ENCODE measurements at places on chromosomes 3 and 15.

GRCh38 chr15:58538225-58538727, 106.5 kb downstream of the LIPC start:
- DNase-seq, result no peak

GRCh38 chr3:17422636-17423035, 319.8 kb downstream of the TBC1D5 start:
- DNase-seq, result no peak

GRCh38 chr3:10408680-10409079, 87.8 kb upstream of the SEC13 start:
- DNase-seq, result no peak

GRCh38 chr3:192940129-192940528, 22.5 kb upstream of the MB21D2 start:
- no peak for DNase-seq

DNA sequence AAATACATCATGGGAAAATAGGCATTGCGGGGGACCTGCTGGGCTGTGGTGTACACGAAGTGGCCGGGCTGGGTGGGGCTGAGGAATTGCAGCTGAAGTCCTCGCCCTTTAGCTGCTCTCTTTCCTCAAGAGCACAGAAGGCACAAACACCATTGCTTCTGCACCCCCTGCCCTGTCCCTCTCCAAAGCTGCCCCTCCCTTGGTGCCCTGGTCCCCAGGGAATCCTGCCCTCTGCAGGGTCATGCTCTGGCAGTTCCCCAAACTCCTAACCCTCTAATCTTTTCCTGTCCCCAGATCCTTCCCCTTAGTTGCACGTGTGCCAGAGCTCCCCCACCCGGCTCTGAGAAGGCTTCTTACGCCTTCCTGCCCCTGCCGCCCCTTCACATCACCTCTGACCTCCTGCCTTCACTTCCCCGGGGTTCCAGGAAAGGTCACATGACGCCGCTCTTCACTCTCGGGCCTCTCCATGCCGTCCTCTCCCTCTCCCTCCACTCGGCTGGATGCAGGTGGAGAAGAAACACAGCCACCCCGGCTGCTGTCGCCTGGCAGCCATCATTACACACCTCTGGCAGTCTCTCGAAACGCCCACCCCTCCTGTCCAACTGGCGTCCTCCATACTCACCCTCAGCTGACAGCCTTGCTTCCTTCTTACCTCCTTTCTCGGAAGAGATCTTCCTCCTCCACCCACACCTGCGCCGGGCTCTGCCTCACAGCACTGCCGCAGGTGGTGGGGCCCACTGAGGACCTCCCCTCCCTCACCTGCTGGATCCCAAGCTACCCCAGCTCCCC, 6.9 kb upstream of the PCSK6 start:
- no peak for DNase-seq

DNA sequence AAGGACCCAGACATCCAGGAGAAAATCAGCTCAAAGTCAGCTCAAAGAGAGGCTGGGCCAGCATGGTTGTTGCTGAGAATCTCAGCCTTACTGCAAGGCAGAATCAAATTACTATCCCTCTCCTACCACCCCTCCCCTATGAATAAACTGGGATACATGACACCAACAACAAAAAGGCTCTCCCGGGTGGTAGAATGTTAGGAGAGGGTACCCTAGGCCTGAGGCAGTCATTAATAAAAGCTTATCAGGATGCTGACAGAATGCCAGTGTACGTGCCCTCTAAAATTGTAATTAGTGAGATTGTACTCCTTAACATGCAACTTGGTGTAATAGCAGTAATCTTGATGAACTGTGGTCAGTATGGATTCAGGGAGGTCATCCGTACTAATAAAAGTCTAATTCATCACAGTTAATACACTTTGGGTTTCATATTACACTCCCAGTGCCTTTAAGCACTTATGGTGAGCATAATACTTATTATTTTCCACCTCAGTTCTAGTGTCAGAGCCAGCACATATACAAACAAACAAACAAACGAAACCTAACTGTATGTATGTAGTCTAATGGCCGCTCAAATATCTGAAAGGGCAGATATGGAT, 76.5 kb downstream of the B3GALNT1 start:
- no peak for DNase-seq

- DNase-seq, result no peak
These were observed 51.1 kb downstream of the STRIT1 start for GRCh38 chr3:155242342-155242741.

DNA sequence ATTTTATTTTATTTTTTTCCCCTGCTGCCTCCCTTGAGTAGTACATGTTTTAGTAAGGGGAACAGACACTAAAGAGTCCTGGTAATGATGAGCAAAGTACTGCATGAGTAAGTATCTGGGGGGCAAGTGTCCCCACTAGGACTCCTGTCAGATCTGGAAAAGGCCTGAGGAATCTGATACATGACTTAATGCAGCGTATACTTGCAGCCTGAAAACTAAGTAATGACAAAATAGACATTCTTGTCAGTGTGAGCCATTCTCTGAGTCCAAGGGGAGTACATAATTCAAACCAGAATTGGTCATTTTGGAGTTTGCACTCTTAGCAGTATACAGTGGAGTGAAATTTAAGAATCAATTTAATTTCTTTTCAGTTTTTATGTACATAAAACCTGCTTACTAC, 27.5 kb downstream of the NXPE3 start:
- DNase-seq, result no peak

Data from CD4-positive, alpha-beta T cell treated with Interleukin-4 for 1 hour (primary cell).